ENCODE measurements at places on chromosomes 4 and X.
A peak's percentile ranks its signal among the peaks of the same experiment; 100 is the strongest.

DNA sequence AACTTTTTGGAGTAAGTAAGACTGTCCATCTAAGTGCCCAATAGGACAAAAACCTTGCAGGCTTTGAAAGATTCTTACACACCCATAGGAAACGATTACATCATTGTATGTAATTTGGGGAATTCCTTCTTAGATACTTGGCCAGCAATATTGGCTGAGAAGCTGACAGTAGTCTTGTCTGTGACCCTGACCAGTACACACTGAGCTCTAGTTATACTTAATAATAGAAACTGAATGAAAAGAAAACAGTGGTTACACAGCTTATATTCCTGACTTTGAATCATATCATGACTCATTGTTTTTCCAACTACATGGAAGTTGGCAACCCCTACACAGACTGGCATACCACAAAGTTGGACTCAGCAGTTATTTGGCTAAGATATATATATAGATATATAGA, 7.1 kb upstream of the TLR2 start:
- DNase-seq, result peak; percentile 84

DNA sequence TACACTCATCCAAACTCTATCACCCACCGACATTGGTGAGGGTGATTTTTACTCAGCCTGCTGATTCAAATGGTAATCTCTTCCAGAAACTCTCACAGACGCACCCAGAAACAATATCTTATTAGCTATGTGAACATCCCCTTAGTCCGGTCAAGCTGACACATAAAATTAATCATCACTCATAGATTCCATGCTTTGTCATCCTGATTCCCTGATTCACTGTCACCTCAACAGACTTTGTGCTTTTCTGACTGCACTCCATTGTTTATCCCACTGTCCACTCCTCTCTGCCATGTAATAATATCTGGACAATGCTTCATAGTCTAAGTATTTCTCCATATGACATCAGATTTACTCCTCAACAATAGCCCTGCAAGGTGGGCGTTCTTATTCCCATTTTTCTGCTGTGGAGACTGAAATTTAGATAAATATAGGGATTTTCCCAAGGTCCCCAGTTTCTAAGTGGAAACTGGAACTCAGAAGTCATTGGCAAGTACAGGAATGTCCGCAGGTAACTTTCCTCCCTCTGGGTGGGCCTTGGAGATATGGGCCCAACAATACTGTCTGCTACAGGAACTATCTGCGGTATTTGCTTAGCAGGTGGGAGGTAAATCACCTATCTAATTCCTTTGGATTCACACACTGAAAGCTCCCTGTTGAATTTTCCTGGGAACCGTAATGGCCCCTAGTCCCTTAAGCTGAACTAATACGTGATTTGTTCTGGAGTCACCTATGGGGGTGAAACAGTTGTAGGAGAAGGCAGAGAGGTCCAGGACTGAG, 228.6 kb upstream of the BCOR start:
- no peak for DNase-seq

DNA sequence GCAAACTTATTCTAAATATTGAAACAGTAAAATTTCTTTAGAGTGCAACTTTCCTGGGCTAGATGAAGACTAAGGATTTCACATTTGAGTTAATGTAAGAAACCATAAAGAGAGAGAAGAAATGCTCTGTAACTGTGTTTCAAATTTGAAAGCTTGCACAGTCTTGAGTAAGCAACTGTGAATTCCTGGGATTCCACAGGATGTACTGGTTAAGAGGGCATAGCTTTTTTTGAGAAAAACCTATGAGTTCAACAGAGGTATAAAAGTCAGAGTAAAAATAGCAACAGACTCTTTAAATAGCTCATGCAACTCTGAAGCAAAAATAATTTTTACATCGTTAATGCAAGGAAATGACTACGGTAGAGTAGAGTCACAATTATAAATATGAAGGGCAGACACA, 25.5 kb downstream of the ZNF330 start:
- DNase-seq, result no peak

- no peak for DNase-seq
These were observed 32.2 kb downstream of the TRMT44 start for GRCh38 chr4:8472689-8473197.

Data from dermis blood vessel endothelial cell (primary cell).